ENCODE measurements at places on chromosomes 1 and 21.

GRCh38 chr21:33388188-33388587 lies 15.0 kb upstream of the IFNGR2 start:
- no peak for DNase-seq

DNA sequence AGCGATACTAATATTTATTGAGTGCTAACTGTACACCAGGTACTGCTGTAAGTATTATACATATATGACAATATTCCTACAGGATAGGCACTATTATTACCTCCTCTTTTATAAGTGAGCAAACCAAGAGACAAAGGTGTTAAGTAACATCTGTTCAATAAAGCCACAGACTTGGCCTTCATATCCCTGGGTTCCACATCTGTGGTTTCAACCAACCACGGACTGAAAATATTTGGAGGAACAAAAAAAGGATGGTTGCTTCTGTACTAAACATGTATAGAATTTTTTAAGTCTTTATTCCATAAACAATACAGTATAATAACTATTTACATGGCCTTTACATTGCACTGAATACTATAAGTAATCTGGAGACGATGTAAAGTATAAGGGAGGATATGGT lies 95.1 kb downstream of the RERE start:
- DNase-seq, result no peak

GRCh38 chr21:38531591-38531990 lies 33.3 kb upstream of the ERG start:
- DNase-seq, result no peak

- no peak for DNase-seq
Measured at GRCh38 chr21:44931137-44931500, 8.7 kb upstream of the SLX9 start.

DNA sequence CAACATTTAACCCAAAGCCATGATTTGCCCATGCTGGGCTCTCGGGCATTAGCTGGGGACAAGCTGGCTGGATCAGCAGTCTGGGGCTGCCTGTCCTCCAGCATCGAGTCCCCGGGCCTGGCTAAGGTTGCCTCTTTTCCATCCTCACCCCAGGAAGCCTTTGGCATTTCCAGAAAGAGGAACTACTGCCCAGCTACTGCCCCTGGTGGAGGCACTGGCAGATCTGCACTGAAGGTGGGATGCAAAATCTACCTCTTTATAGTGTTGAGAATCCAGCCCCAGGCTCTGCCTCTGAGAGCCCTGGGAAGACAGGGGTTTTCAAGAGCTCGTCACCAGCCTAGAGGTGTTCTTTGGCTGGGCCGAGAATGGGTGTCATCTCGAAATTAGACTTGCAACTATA lies 635.9 kb downstream of the MATN1 start:
- DNase-seq, result no peak

- DNase-seq, result no peak
Measured at GRCh38 chr1:206100226-206100815, 16.9 kb downstream of the AVPR1B start.

- no peak for DNase-seq
Measured at GRCh38 chr1:182794676-182795201, 5.2 kb downstream of the NPL start.

DNA sequence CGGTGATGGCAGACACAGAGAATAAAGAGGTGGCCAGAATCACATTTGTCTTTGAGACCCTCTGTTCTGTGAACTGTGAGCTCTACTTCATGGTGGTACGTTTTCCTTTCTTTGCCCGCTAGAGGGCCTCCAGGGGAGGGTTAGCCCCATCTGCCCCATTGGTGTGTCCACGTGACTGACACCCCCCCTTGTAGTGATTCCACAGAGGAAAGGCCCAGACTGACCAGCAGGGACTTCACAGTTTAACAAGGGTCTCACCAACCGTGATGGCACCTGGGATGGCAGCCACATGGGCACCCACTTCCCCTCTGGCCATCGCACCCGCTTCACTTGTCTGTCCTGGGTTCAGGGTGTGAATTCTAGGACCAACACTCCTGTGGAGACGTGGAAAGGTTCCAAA lies 22.3 kb upstream of the SARS1 start:
- no peak for DNase-seq

DNA sequence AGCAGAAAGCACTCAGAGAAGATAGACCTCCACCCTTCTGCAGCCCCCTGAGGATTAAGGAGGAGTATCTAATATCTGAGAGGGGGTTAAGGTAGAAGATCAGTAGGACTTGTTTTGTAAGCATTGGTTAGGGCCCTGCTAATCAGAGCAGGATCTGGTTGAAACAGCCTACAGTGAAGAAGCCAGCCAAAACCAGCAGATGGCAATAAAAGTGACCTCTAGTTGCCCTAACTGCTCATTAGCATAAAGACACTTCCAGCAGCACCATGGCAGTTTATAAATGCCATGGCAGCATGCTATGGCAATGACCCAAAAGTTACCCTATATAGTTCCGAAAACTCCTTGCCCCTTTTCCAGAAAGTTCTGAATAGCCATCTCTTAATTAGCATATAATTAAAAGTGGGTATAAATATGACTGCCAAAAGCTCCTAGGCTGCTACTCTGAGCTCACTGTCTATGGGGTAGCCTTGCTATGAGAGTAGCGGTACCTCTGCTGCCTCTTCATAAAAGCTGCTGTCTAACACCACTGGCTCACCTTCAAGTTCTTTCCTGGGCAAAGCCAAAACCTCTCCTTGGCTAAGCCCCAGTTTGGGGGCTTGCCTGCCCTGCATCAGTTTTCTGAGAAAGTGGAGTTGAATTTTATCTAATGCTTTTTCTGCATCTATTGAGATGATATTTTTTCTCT lies 254.2 kb downstream of the PAPPA2 start:
- DNase-seq, result no peak

- DNase-seq, result no peak
Measured at GRCh38 chr1:221858818-221859611, 117.1 kb upstream of the DUSP10 start.

DNA sequence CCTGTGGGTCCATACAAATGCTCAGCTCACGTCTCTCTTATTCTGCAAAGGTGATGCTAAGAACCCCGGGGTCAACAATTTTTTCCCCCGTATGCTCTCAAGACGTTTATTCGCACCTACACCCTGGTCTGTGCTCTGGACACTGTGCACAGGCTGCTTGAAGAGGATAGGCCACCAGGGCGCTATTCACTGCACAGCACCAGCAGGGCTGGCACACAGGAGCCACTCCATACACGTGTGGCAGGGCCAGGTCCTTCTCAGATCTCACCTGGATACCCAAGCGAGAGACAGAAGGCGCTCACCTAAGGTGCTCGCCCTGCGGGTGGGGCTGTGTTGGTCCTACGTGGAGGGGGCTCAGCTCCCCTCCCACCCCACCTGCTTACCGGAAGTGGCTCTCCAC lies 16.7 kb downstream of the TMEM63A start:
- no peak for DNase-seq

DNA sequence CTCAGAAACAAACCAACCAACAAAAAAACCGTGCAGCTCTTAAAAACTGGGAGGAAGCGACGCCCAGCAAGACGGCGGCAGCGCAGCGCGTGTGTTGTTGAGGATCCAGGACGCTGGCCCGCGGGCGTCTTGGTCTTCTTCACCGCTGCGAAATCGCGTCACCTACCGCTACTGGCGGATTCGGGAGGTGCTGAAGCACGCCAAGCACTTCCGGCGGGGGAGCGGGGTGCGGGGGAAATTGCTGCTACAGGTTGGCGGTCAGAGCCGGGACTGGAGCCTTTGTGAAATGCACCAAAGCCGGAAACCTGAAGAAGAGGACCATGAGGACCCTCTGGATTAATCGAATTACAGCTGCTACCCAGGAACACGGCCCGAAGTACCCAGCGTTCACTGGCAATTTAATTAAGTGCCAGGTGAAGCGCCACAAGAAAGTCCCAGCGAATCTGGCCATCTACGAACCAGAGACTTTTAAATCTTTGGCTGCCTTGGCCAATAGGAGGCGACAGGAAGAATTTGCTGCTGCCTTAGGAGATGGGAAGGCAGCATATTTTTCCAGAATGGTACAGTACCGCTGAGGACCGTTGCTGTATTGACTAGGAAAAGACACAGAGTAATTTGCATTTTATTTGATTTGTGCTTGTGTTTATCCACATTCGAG lies 11.9 kb upstream of the RIPPLY3 start:
- peak; percentile 12 for DNase-seq

- DNase-seq, result no peak
Measured at GRCh38 chr21:33070998-33071769, 1.2 kb downstream of the OLIG1 start.

- no peak for DNase-seq
Measured at GRCh38 chr1:31878058-31878457, 60.1 kb downstream of the PTP4A2 start.

- DNase-seq, result no peak
Measured at GRCh38 chr1:217393896-217394295, 237.0 kb downstream of the GPATCH2 start.

DNA sequence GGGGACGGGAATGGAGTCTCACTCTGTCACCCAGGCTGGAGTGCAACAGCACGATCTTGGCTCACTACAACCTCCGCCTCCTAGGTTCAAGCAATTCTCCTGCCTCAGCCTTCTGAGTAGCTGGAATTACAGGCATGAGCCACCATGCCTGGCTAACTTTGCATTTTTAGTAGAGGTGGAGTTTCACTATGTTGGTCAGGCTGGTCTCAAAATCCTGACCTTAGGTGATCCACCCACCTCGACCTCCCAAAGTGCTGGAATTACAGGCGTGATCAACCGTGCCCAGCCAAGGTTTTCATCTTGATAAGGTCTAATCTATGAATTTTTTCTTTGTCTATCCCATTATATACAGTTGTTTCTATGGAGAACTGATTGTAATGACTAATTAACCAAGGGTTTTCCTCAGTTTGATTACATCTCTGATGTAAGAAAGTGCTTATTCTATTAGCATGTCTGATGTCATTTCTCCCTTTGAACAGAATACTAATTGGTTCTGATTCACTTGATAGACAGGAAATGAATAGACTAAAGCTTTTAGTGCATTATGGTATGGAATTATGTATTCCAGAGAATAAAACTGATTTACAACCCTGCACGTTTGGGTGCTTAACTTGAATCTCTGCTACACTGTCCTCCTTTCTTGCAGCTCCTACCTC lies 11.9 kb downstream of the PACC1 start:
- DNase-seq, result no peak

DNA sequence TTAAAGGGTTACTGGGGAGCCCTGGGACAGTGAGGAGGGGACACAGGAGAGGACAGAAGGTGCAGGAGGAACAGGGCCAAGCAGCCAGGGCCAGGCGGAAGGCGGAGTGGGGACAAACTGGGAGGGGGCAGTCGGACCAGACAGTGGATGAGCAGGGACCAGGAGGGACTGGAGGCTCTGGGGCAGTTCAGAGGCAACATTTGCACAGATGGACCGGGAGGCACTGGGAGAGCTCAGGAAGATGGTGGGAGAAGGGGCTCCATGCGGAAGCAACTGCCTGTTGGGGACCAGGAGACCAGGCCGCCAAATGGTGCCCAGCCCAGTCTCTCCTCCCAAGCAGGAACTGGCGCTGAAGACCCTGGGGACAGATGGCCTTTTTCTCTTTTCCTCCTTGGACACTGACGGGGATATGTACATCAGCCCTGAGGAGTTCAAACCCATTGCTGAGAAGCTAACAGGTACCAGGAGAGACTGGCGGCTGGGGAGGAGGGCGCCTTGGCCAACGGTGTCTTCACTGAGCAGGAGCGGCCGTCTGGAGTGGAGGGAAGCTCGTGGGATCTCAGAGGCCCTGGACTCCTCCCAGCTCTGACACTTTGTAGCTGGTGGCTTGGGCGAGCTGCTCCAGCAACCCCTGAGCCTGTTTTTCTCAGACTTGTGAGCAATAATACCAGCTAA lies 847 bp downstream of the SELENON start:
- no peak for DNase-seq

DNA sequence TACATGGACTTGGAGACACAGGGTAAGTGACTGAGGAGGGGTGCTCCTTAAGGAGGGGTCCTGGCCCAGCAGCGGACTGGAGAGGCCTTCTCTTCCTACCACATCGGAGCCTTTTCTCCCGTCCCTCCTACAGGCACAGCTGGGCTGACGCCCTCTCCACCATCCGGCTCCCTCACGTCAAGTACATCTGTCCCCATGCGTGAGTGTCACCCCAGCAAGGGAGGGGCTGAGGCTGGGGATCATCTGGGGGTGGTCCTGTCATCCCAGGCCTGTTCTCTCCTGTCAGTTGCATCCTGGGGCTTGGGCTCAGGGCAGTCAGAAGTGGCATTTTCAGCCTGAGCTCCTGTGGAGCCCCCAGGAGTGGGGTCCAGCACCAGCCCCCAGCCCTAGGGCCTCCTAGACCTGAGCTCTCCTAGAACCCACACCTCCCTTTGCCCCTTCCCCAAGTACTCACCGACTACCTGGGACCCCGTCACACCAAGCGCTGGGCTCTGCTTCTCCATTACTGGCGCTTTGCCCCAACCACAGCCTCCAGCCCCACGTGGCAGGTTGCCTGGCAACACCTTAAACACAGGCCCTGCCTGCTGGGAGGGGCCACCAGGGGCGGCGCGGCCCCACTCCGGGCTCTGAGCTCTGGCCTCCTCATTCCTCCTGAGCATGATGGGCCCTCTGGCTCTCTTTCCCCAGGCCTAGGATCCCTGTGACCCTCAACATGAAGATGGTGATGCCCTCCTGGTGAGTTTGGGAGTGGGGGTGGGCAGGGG lies 2.3 kb downstream of the LYPLA2 start:
- peak; percentile 42 for DNase-seq

GRCh38 chr1:6218375-6219164 lies 12.7 kb downstream of the RNF207 start:
- no peak for DNase-seq

DNA sequence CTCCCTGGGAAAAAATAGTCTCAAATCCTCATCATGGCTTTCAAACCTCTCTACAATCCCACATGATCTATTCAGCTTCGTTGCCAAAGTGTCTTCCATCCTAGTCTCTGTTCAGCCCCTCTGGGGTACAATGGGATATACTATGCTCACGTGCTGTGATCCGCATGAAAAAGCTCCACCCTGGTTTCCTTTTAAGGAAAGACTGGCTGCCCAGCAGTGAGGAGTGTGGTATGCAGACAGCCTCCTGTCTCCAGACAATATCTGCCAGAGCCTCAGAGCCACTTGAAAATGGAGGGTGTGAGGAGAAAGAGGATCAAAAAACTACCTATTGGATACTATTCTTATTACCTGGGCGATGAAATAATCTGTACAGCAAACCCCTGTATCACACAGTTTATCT lies 194.5 kb downstream of the LHX8 start:
- DNase-seq, result no peak

- DNase-seq, result no peak
Measured at GRCh38 chr21:16402752-16403151, 673.0 kb downstream of the USP25 start.

- DNase-seq, result no peak
Measured at GRCh38 chr1:59194621-59195020, 102.3 kb upstream of the FGGY start.

GRCh38 chr1:117232531-117232930 lies 21.8 kb upstream of the VTCN1 start:
- no peak for DNase-seq

DNA sequence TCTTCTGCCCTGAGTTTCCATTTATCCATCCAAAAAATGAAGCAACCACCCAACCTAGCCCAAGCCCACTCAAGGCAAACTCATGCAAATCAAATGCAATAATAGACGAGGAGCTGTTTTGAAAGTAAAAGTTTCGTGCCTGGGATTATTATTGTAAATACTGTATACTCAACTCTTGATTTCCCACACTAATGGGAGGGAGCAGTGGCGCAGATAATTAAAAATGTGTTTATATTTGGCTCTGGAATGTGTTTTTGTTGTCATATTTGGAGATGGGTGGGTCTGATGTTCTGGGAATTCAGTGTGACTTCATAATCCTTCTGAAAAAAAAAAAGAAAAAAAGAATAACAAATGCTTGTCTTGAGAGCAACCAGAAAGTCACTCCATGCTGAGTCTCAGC lies 52.5 kb downstream of the KLHDC7A start:
- DNase-seq, result no peak

Data from effector memory CD8-positive, alpha-beta T cell (primary cell).